ENCODE measurements at places on chromosomes 7 and 10. TPM values are rescaled to one million over a fixed set of nuclear protein-coding genes. Genes with fewer than 3 reads are reported as not detected.

DKK1 gene
- total RNA-seq, result 9.6 TPM

SPDYE8 gene
- total RNA-seq, result not detected

LAMB1 gene
- 493 TPM for total RNA-seq

C10orf143 gene
- 2.1 TPM for total RNA-seq

LMOD2 gene
- 5.0 TPM for total RNA-seq

Data from metanephros (tissue), 2 donors.